ENCODE measurements at places on chromosomes 6 and 20. TPM values are rescaled to one million over a fixed set of nuclear protein-coding genes. Genes with fewer than 3 reads are reported as not detected.

GRCh38 chr6:50305660-50306059, 255.9 kb upstream of the DEFB112 start:
- DNase-seq, result no peak

DNA sequence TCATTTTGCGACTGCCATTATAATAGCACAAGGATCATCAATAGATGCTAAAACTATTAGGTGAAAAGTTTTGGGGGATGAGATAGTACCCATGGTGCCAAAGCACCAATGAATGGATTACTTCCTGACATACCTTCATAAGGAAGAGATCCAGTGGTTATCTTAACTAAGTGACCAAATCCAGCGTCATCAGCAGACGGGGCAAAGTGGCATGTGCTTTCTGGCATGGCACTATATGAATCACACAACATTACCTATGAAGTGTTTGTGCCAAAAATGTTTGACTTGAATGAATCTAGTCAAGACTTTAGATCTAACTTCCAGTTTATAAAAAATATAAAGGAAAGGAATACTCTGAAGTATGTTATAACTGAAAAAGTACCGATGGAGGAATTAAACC, 10.8 kb downstream of the TRIM26 start:
- no peak for DNase-seq

DNA sequence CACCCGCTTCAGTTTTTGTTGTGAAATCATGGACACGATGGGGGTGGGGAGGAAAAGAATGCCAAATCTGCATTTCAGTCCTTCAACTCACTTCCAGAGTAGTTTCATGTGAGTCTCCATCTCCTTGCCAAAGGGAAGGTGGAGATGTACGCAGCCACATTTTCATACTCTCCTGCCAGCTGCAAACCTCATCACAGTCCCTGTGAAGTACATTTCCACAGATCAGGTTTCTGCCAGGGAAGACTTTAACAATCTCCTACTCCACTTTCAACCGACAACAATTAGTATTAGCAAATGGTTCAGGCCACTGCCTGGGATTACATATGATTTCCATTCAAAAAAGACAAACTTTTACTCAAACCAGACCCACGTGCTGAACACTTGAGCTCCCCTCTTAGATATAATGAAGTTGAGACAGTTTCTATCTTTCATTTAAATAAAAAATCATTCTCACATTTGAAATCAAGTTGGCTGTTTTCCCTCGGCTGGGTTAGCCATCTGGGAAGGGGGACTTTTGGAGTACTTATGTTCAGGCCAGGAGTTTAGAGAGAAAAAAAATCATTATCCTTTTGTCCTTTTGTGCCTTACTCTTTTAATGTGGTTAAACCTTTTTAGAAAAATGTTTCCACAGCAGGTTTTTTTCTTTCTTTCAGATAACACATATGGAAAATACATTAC, 51.0 kb upstream of the CEP162 start:
- no peak for DNase-seq

- DNase-seq, result no peak
Measured at GRCh38 chr6:87661016-87661415, 41.0 kb downstream of the AKIRIN2 start.

- DNase-seq, result no peak
Measured at GRCh38 chr6:158627940-158628211, 16.7 kb downstream of the DYNLT1 start.

DNA sequence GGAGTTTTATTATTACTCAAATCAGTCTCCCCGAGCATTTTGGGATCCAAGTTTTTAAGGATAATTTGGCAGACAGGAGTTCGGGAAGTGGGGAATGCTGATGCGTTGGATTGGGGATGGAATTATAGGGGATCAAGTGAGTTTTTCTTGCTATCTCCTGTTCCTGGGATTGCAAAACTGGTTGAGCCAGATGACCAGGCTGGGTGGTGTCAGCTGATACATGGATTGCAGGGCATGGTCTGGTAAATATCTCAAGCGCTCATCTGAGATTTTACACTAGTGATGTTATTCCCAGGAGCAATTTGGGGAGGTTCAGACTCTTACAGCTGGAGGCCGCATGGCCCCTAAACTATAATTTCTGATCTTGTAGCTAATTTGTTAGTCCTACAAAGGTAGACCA, 54.7 kb downstream of the ENPP1 start:
- DNase-seq, result no peak

- DNase-seq, result no peak
Measured at GRCh38 chr6:38846844-38847243, 131.7 kb downstream of the DNAH8 start.

GRCh38 chr6:156992020-156992804, 215.0 kb downstream of the ARID1B start:
- DNase-seq, result peak; percentile 46

- peak; percentile 52 for DNase-seq
Measured at GRCh38 chr6:35024551-35025054, 116.5 kb downstream of the TCP11 start.

- DNase-seq, result no peak
Measured at GRCh38 chr20:18835466-18836256, 22.1 kb downstream of the SCP2D1 start.

DNA sequence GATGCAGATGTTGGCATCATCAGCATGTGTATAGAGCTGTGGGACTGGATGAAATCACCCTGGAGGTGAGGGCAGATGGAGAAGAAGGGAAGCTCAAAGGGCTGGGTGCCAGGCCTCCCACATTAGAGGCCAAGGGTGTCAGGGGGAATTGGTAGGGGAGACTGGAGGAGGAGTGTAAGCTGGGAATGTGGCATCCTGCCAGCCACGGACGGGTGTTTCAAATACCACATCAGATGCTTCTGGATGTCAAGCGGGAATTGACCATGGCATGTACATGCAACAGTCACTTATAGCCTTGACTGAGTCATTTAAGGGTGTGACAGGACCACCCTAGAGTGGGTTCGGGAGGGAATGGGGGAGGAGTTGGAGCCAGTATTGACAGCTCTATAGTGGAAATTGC, 9.6 kb downstream of the ERGIC3 start:
- DNase-seq, result no peak

DNA sequence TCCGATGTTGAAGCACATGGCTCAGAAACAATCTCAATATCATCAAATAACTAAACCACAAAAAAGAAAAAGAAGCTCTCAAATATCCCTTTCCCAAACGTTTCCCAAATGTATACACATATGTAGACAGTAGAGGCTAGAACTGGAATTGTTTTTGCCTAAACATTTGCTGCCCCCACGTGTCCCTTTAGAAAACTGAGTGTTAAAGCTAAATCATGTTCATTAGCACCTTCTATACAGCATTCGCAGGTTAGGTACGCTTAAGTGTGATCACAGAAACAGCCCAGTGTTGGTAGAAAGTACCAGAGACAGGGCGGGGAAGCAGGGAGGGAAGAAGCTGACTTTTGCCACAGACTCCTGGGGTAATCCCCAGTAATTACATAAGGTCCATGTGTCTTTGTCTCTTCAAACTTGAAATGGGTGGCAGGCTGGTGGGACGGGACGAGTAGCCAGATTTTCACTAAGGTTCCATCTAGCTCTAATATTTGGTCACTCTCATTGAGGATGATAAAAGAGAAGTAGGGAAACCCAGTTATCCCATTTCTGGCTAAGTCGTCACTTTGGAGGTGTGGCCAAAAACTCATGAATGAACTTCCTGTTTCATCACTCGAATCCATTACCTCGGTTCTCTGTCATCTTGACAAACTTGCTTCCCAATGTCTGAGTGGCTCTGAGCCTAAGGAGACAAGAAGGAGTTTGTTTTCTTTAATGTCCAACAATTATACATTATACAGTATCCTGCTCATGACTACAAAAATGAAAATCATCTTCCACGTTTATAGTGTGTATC, 15.0 kb upstream of the TFAP2A start:
- DNase-seq, result no peak

- DNase-seq, result no peak
Measured at GRCh38 chr6:20028143-20028542, 184.1 kb downstream of the MBOAT1 start.

DNA sequence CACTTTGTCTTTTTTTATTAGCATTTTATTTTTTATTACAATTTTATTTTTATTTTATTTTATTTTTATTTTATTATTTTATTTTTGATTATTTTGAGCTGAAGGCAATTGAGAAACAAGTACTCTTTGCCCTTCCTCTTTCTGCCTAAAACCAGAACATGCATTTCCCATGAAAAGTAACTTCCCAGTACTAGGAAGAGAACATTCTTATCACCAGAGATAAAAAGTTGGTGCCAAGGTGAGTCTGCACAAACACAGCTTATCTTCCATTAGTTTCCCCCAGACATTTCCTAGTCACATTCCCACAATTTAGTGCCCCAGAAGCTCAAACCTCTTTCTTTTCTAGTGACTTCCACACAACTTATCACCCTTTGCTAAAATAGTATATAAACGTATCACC, 84.8 kb downstream of the CD24 start:
- DNase-seq, result no peak

- DNase-seq, result no peak
Measured at GRCh38 chr20:46050444-46050843, 21.4 kb downstream of the SLC12A5 start.

DNA sequence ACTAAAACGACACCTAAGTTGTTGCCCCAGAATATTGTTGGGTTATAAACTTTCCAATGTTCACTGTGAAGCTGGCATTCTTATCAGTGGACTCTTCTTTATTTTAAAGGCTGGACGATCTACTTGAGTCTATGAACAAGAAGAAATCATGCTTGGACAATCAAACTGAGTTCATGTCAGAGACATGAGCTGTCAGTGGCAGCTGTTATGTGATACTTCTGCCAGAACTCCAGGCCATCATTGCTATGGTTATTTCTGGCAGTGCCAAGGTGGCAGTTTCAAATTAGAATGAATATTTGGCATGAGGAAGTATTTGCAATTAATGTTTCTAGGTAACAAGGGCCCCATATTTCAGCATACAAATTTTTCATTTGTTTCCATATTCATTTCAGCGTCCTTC, 417.3 kb downstream of the LMBRD1 start:
- peak; percentile 7 for DNase-seq

DNA sequence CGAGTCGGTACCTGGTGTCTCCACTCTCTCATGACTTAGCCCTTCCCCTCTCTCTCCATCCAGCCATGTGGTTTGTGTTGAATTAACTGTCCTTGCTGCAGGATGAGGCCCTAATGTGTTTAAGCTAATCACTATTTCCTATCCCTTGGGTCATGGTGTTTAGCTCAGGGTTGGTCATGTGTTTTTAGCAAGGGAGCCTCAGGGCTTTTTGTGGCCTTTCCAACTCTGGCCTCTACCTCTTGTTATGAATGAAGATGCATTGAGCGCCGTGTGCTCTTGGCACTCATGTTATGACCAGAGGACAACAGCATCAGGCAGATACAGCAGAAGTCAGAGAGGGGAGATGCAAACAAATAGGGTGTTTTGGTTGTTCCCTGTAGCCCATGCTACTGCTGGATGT, 674.2 kb upstream of the FLRT3 start:
- no peak for DNase-seq

- no peak for DNase-seq
Measured at GRCh38 chr20:6467562-6467961, 299.9 kb upstream of the BMP2 start.

DNA sequence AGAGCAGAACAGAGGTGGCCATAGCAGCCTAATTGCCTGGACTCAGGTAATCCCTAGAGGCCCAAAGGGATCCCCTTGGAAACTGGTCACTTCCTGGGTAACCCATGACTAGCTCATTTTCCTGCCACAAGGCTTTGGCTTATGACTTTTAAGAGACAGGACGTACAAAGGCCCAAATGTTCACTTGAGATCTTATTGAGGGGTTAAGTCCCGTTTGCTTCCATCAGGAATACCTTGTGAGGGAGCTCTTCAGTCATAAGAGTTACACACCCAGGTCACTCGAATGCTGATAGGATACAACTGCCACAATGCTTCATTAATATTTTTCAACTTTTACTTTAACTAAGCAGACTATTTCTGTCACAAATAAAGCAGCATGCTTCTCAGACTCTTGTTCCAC, 51.7 kb downstream of the TMEM170B start:
- DNase-seq, result no peak

GRCh38 chr6:36650848-36651478, 27.6 kb upstream of the CDKN1A start:
- DNase-seq, result no peak

- no peak for DNase-seq
Measured at GRCh38 chr20:57819691-57820380, 110.0 kb upstream of the PMEPA1 start.

DNA sequence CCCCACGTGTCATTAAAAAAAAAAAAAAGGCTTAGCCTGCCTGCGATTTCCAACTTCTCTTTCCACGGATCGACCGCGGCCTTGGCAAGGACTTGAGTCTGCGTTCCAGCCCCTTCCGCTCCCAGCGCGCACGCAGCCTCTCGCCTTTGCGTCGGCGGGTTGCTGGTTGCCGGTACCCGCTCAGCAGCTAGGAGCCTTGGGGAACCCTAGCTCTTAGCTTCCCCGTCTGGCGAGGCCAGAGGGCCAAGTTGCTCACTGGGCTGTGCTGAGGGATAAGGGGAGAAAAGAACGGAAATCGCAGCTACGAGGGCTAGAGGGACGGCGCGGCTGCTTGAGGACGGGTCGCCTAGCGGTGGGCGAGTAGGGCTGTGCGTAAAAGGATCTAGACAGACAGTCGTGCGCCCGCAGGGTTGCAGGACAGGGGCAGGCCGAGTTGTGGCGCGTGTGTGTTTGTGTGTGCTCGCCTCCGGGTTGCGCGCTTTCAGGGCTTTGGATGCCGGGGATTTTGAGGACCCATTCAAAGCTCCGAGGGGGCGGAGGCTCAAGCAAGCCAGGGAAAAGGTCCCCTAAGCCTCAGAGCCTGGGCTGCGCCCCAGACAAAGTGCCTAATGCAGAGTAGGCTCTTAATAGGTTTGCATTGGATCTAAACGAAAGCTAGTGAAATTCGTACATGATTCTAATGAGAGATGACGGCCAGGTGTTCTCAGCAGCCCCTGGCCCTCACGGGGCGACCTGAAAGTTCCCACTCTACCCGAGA, 40.5 kb upstream of the OSTM1 start:
- peak; percentile 68 for DNase-seq

DNA sequence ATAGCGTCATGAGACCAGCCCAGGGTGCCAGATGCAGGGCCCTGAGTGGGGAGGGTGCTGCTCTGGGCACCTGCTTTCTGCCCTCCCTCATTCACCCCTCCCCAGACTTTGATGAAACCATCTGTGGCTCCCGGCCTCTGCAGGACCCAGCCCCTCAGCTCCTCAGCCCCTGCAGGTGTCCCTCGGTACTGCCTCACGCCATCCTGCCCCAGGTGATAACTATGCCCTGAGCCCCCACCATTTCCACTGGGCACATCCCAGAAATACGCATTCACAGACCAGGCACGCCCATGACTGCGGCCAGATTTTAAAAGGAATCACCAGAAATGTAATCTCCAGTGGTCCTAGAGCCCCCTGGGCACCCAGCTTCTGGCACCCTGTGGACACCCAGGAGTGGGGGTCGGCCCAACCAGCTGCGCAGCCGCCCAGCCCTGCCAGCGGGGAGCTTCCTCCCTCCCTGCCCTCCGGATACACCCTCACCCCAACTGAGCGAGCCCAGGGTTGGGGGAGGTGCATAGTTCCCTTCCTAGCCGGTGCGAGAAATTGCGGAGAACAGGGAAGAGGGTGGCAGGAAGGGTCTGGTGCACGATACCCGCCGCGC, 615 bp upstream of the NTSR1 start:
- peak; percentile 5 for DNase-seq

- no peak for DNase-seq
Measured at GRCh38 chr6:96234444-96234843, 218.7 kb downstream of the FUT9 start.

C20orf202 gene
- 0.34 TPM for total RNA-seq

IP6K3 gene
- 33.3 TPM for total RNA-seq

TREML1 gene
- total RNA-seq, result not detected

CST2 gene
- total RNA-seq, result not detected

HDGFL1 gene
- total RNA-seq, result not detected

SSTR4 gene
- not detected for total RNA-seq

GPX5 gene
- not detected for total RNA-seq

RAB22A gene
- total RNA-seq, result 7.0 TPM

RIPOR3 gene
- total RNA-seq, result 1.6 TPM
